ENCODE measurements at places on chromosomes 12 and 14.

GRCh38 chr14:76814726-76815645 lies 2.3 kb upstream of the ANGEL1 start:
- DNase-seq, result no peak

DNA sequence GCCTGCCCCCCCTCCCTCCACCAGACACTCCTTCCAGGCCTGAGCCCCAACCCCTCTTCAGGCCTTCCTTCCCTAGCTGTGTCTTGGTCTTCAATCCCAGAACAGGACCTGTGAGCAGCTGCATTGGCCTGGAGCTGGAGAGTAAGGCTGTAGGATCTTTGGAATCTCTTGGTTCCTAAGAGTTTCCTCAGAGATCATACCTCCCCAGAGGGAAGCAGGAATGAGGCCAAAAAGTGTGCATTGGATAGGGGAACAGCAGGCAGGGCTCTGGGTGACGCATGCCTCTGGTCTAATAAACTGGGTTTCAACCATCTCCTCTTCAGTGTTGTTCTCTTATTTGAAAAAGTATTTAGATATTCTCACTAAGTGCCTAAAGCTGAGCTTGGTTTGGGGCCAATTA lies 1.8 kb upstream of the SMARCD1 start:
- DNase-seq, result no peak

DNA sequence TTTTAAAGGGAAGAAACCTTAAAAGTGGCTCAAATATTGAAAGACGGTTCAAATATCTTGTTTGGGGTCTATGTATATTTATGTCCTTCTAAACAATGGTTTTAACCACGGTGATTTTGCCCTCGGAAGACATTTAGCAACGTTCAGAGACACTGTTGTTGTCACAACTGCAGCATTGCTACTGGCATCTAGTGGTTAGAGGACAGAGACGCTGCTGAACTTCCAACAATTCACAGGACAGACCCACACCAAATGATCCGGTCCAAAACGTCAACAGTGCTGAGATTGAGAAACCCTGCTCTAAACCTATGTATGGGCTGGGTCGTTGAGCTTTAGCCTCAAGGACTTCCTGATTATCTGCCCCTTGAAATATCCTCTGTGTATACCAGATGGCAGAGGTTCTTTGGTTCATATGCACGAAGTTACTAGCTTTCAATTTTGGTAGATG lies 1.7 kb downstream of the ANGEL1 start:
- DNase-seq, result no peak

- no peak for DNase-seq
These were observed 5.0 kb downstream of the GAPDH start for GRCh38 chr12:6539314-6539682.

DNA sequence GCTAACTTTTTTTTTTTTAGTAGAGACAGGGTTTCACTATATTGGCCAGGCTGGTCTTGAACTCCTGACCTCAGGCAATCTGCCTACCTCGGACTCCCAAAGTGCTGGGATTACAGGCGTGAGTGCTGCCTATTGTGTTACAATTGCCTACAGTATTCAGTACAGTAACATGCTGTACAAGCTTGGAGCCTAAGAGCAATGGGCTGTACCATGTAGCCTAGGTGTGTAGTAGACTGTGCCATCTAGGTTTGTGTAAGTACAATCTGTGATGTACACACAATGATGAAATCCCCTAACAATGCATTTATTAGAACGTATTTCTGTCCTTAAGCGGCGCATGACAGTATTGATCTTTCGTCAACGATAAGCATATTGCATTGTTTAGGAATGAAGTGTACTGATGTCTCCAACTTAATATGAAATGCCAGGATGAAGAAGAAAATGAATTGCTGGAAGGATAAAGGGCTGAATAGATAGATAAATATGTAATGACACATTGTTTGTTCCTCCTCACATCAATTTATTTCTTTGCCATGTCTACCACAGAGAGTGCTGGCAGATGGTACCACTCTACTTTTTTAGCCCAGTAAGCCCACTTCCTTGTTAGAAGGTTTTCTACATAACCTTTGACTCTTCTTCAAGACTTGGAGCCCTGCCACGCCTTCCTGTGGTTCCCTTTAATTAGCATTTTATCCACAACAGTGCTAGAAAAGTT lies 467.5 kb downstream of the VRK1 start:
- no peak for DNase-seq

DNA sequence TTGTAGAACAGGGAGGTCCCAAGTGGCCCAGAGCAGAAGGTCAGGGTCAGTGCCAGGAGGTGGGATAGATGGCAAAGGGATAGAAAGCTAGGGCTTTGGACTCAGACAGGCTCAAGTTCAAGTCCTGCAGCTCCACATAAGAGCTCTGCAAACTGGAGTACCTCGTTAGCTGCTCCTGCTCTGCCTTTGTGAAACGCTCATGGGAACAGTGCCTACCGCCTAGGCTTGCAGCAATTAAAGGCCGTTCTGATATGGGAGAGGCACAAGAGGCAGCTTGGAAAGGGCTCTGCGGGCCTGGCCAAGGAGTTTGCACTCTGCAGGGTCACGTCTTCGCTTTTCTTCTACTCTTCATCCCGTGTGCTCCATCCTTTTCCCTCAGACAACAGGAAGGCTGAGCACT lies 54.1 kb downstream of the MAP1LC3B2 start:
- no peak for DNase-seq

DNA sequence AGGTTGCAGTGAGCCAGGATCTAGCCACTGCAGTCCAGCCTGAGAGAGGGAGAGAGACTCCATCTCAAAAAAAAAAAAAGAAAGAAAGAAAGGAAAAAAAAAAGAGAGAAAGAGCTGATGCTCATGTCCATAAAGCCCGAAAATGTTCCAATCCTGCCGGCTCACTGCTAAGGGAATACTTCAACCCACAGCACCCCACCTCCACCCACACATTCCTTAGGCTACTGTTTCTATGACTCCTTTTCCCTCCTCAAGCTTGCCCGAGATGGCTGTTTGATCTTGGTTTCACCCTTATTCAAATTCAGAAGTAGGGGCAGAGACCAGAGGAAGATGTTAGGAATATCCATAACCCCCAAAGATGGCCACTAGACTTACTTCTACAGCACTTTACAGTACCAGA lies 59.5 kb upstream of the RASSF3 start:
- DNase-seq, result no peak

- DNase-seq, result no peak
These were observed 19.3 kb upstream of the KCNH3 start for GRCh38 chr12:49519574-49519936.

DNA sequence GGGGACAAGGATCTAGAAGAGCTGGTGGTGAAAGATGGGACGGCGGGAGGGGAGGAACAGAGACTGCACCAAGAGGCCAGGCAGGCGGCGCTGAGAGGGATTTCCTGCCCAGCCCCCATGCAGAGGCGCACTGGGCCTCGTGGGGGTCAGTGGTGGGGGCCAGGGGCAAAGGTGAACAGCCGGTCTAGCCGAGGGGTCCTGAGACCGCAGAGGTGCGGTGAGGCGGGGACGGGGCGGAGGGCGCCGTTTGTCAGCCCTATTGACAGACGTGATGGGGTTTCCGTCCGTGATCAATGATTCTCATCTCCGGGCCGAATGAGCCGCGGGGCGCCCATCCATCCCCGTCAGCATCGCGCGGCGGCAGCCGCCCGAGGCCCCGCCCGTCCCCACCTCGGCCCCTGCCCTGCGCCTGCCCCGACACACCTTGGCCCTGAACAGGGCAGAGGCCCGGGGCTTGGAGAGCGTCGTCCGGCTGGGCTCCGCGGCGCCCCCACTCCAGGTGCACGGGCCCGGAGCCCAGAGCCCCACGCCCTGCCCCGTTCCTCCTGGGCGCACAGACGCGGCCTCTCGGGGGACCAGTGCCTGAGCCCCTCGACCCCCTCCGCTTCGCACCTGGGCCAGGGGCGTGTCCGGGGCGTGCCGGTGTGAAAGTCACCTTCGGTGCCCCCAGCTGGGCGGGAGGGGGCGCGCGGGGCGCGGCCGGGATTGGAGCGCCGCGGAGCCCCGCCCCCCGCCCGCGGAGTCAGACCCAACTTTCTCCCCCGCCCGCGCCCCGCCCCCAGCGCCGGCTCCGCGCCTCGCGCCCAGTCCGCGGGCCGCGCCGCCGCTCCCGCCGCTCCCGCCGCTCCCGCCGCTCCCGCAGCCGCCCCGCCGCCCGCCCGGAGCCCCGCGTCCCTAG lies at the start of gene NXPH4:
NXPH4 (plus strand) TSS at position 781 of the 898 bp plus-strand sequence. CDS start 176 bp downstream, outside the sequence.
- no peak for DNase-seq

- no peak for DNase-seq
These were observed 13.5 kb upstream of the KRT8 start for GRCh38 chr12:52918351-52918750.

- no peak for DNase-seq
These were observed 62.4 kb downstream of the GSC start for GRCh38 chr14:94707494-94707893.

GRCh38 chr12:47078733-47079467 lies 521 bp upstream of the PCED1B start:
- no peak for DNase-seq

GRCh38 chr14:51473808-51474565 lies 177.7 kb upstream of the FRMD6 start:
- no peak for DNase-seq

GRCh38 chr12:94265539-94265938 lies 117.2 kb downstream of the PLXNC1 start:
- no peak for DNase-seq

- no peak for DNase-seq
These were observed 7.7 kb downstream of the FAM222A start for GRCh38 chr12:109721276-109721675.

- no peak for DNase-seq
These were observed 37.1 kb downstream of the TGFB3 start for GRCh38 chr14:75944607-75945241.

- no peak for DNase-seq
These were observed 262.5 kb downstream of the RASSF9 start for GRCh38 chr12:85573635-85574214.

GRCh38 chr14:72243309-72244293 lies 311.4 kb downstream of the RGS6 start:
- no peak for DNase-seq

- peak; percentile 59 for DNase-seq
These were observed 140.5 kb downstream of the PRKCH start for GRCh38 chr14:61461808-61462275.

DNA sequence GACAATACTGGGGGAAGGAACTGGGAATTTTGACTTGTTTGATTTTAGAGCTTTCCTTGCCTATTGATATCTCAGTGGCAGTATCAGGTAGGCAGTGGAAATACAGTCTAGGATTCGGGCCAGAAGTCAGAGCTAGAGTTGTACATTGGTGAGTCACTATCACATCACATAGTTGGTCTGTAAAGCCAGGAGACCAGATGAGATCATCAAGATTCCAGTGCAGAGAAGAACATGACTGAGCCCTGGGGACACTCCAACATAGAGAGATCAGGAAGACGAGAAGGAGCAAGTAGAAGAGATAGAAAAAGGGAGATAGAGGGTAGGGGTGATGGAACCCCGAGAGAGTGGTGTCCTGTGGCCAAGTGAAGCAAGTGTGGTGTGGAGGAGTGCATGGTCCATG lies 46.6 kb upstream of the NR1H4 start:
- DNase-seq, result no peak

GRCh38 chr14:24307575-24308341 lies at the start of gene CIDEB:
Gene CIDEB (minus strand): TSS chr14:24307977. CDS start chr14:24307858, 119 bp downstream.
- DNase-seq, result peak; percentile 69

GRCh38 chr14:25049093-25049567 lies 817 bp downstream of the STXBP6 start:
- DNase-seq, result no peak

GRCh38 chr14:69373104-69373503 lies 25.0 kb downstream of the ERH start:
- DNase-seq, result no peak

GRCh38 chr14:61271552-61271951 lies 9.6 kb downstream of the TMEM30B start:
- DNase-seq, result no peak

GRCh38 chr12:94743174-94743573 lies 92.8 kb upstream of the TMCC3 start:
- no peak for DNase-seq

DNA sequence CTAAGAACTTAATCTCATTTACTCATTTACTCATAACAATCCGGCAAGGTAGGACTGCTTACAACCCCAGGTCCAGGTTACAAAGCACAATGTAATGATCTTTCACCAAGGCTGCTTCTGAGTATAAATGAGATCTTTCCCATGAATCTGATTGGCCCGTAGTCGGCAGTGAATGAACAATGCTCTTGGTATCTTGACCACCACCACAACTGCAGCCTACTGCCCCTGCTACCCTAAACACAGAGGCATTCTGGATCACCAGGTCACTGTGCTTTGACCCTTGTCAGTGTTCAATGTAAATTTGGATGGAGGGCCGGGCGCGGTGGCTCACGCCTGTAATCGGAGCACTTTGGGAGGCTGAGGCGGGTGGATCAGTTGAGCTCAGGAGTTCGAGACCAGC lies 15.9 kb downstream of the FAM181A start:
- peak; percentile 53 for DNase-seq

DNA sequence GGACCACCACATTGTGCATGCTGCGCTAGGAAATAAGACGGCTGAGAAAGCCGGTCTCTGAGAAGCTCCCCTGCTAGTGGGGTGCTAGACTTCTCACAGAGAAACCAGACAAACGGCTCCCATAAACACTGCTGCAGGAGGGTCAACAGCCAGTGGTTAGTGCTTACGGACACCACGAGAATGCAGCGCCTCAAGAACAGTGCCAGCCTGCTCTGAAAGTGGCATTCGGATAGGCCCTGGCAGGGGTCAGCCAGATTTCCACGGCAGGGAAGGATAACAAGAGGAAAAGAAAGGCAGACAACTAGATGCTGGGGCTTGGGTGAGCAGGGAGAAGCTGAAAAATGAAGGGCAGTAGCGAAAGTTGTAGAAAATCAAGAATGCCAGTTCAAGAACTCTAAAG lies 26.4 kb downstream of the PPTC7 start:
- DNase-seq, result no peak

GRCh38 chr12:26723379-26724308 lies 109.3 kb downstream of the ITPR2 start:
- DNase-seq, result no peak

GRCh38 chr14:68692916-68693771 lies 99.7 kb downstream of the ZFP36L1 start:
- no peak for DNase-seq

DNA sequence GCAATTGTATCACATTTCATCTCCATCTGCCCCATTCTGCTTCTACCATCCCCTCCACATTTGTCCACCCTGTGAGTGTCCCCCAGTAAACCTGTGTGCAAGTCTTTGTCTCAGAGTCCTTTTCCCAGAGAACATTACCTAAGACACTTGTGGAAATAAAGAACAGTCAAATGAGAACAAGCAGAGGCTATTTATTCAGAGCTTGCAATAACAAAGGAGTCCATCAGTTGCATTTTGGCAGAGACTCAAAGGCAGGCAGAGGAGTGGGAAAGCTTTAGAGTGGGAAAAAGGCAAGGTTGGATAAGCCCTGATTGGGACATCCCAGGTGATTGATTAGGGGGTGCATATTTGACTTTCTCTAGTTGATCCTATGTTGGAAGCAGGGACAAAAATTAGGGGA lies 18.2 kb upstream of the PPFIBP1 start:
- DNase-seq, result no peak
